AG08395 (cell line): ENCODE measurements at places on chromosomes 6 and 20.

DNA sequence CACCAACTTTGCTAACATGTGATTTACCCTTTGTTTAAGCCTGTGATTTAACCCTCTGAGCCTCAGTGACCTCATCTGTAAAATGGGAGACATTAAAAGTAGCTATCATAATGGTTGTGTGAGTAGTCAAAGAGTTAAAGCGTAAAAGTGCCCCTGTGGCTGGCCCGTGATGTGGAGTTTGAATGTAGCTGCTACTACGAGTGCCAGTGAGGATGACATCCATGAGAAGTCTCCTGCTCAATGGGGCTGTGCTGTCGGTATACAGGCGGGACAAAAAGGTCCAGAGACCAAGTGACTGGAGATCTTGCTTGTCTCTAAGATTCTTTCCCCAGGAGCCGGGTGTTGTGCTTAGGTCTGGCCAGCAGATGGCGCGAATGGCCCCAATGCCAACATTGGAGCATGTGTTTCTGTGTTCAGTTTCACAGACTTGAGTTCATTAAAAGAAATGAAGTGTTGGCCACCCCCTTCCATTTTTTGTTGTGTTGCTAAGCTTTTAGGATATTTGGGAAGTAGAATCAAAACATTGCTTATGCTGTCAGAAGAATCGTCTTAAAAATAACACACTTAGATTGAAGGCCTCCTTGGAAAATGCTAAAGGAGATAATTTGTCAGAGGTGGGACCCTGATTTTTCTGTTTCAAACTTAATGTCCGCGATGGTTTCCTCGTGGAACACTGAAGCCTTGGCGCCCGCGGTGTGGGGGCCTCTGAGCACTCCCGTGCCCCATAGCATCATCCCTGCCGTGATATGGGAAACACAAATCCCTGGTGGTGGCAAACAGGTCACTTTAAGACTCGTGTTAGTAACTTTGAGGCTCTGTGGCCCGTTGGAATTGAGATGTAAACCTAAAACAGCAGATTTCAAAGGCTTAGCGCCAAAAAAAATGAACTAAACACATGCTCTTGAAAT, 9.3 kb upstream of the RBM38 start:
- peak; percentile 90 for DNase-seq

- DNase-seq, result no peak
These were observed 110.1 kb upstream of the JAG1 start for GRCh38 chr20:10783707-10784553.

GRCh38 chr20:17391127-17391771, 139.9 kb downstream of the BFSP1 start:
- no peak for DNase-seq

- peak; percentile 74 for DNase-seq
These were observed 21.4 kb upstream of the PREP start for GRCh38 chr6:105424175-105424783.

- DNase-seq, result no peak
These were observed 260.1 kb downstream of the FOXC1 start for GRCh38 chr6:1869769-1870168.
